Activated T-cell treated with anti-CD3 and anti-CD28 coated beads, Interleukin-2, amount 50 U/mL, for 72 hours (primary cell): ENCODE measurements at places on chromosomes 12 and 14.

GRCh38 chr14:59919570-59920377 is at the start of gene LRRC9:
TSS of gene LRRC9 (plus strand) at chr14:59920144.
- peak; percentile 6 for DNase-seq

GRCh38 chr12:107373238-107373809 is 280.0 kb upstream of the CRY1 start:
- DNase-seq = no peak

DNA sequence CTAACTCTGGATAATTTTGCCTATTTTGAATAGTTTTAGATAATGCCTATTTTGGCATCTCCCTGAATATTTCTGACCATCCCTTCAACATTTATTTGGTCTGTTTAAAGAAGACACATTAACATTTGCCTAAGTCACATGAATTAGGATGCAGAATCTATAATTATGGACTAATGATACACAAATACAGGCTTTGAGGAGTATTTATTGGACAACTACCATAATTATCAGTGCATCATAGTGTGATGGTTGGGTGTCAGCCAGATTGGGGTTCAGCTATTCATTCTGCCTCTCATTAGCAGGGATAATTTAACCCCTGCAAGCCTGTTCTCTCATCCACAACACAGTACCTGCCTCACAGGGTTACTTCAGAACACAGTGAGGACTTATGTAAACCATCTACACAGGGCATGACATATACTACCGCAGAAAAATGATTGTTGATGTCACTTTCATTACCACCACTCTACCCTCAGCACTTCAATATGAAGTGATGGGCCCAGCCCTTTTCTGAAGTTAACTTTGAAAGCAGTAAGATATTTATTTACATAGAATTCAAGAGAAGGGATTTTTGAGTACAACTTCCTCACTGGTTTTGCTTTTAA is 14.4 kb downstream of the PRKCH start:
- DNase-seq = no peak

GRCh38 chr12:65156366-65156841 is 13.0 kb upstream of the LEMD3 start:
- DNase-seq = no peak

GRCh38 chr12:47207829-47208248 is 128.1 kb upstream of the AMIGO2 start:
- no peak for DNase-seq
